Dermis blood vessel endothelial cell (primary cell): ENCODE measurements at places on chromosomes 2 and 18.

GRCh38 chr2:212596688-212597087, 58.1 kb upstream of the ERBB4 start:
- DNase-seq: no peak

DNA sequence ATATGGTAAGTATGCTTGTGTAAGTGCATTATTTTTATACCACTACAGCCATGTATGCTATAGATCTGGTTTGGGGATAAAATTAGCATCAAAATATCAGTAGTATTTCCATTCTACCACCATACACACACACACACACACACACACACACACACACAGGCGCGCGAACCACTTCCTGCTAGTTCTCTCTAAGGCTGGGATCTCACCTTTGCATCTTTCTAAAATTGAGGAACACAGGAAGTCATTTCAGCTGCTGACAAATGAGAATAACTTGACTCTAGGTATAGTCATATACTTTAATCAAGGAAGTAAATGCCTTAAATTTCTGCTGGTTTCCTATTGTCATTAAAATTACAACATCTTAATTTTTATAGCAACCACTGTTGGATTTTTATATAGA, 72.5 kb downstream of the RBM43 start:
- DNase-seq: no peak

DNA sequence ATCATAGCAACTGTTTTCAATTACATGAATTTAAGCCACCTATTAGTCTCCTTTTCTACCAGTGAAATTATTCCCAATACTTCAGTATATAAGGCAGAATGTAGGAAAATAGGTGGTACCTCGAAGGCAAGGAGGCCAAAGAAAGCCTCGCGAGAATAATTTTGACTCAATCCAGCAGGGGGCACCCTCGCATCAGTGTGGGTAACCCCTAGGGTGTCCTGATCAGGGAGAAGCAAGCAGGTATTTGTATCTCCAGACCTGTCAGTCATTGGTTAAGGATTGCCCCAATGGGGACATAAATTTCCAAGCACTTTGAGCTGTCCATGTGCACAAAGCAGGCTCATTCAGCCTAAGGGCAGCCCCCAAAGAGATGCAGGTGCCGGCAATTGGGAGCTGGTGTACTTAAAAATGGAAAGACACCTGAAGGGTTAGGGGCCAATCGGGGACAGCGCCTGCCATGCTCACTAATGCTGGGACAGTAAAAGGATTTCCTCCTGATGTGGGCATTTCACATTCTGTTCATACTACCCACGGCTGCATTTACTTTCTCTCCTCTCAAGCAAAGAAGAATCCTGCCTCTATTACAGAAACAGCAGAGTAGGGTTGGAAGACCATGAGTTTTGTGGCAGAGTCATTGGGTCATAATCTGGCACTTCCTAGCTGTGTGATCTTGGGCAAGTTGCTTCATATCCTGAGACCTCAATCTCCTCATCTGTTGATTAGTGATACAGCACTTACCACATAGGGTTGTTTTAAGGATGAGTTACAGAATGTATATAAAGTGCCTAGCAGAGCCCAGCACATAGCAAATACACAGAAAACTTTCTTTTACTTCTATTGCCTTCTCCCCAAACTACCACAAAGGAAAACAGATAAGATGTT, 136.1 kb downstream of the ICOS start:
- DNase-seq: peak; percentile 64

- peak; percentile 20 for DNase-seq
These were observed 12.9 kb upstream of the DTNA start for GRCh38 chr18:34697233-34697632.

- no peak for DNase-seq
These were observed 138.8 kb downstream of the ATAD2B start for GRCh38 chr2:23788100-23788499.

DNA sequence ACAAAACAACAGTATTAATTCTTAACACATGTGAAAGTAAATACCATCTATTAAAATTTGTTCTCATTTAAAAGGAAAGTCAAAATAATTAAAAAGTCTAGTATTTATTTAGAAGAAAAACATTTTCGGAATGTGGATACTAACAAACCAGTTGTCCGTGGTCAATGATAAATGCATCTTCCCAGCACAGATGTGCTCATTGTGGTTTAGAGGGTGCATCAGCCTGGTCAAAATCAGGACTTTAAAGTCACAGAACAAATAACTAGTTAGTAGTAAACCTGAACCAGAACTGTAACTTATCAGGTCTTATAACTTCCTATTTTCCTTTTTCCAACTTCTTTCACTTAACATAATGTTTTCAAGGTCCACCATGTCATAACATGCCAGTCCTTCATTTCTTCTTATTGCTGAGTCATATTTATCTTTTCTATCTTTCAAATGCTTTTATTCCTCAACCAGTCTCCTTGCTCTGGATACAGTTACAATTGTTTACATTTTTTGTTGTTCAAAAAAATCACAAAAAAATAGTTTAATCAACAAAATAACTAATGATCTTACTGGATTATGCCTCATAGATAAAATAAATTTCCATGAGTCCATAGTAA, 55.8 kb downstream of the ID2 start:
- no peak for DNase-seq

DNA sequence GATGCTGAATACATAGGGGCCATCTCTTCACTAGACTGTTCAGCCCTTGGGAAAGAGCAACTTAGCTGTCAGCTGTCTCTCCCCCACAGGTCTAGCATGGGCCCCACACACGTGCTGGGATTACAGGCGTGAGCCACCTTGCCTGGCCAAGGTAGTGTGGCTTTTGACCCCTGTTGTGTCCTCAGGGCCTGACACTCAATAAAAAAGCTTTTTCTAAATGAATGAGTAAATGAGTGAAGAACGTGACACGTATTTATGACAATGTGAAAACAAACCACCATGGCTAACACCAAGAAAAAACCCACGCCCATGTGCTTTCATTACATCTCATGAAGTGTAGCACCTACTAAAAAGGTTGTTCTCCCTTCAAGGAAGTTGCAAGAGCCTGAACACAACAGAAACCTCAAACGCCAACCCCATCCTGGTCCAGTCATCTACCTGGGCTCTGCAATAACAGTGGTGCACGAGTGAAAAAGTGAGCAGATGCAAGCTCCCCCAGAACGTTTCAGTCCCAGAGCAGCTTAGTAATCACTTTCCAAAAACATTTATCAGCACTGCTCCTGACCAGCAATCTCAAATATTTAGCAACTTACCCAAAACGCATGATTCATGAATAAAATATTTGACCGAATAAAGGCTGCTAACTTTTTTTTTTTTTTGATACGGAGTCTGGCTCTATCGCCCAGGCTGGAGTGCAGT, 3.4 kb downstream of the WDFY1 start:
- DNase-seq: peak; percentile 49

GRCh38 chr2:26861610-26862224, 13.8 kb downstream of the DPYSL5 start:
- no peak for DNase-seq

DNA sequence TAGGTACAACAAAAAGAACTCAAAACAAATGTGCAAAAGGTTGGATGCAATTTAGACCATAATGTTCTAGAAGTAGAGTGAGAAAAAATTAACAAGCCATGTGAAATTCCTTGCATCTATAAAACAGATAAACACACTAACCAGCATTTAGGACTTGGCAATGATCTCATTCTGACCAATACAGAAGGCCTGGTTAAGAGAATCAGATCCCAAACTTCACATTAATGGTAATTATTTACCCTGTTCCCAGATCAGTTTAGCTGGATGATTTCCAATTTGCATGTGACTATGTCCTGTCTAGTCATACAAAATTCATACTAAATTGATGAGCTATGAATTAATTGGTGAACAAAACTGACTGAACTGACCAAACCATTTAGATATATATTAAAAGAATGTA, 98.4 kb upstream of the FIGN start:
- no peak for DNase-seq

DNA sequence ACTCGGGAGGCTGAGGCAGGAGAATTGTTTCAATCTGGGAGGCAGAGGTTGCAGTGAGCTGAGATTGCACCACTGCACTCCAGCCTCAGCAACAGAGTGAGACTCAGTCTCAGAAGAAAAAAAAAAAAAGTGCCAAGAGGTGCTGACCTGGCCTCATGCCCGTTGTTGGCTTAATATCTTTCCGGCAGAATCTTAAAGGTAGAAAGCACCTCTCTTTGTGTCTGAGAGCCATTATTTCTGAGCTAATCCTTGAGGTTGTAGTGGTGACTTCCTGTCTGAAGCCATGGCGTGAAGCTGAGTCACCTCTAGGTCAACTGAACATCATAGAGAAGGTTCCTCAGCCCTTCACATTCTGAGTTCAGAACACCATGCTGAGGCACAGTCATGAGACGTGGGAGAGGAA, 60.4 kb downstream of the WDSUB1 start:
- DNase-seq: peak; percentile 77

GRCh38 chr2:164620457-164620856, 825 bp downstream of the GRB14 start:
- DNase-seq: no peak

DNA sequence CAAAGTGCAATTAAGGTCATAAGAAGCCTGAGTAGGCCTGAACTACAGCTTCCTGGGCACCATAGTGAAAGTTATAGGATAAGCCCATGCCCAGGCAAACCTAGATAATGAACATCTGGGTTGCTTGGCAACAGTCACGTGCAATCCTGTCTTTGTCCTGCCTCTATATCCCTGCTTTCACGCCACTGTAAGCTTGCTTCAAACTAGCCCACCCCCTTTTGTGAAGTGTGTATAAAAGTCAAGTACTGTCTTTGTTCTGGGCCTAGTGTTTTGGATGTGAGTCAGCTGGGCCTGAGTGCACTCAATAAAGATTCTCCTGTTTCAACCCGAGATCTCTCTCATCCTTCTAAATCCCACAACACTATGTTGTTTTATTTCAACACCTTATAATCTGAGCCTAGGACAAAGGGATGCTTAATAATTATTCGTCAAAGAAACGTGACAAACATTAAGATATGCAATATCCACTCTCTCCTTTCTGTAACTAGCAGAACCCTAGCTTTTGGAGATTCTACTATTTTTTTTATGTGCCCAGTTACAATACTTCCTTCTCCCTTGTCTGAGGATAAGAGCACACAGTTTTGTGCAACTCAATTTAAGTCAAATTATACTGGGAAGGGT, 927.8 kb downstream of the SUCLG1 start:
- DNase-seq: no peak

- no peak for DNase-seq
These were observed 727.3 kb upstream of the PKDCC start for GRCh38 chr2:41320491-41320890.

- no peak for DNase-seq
These were observed 30.1 kb downstream of the IMPA2 start for GRCh38 chr18:12011199-12011956.

DNA sequence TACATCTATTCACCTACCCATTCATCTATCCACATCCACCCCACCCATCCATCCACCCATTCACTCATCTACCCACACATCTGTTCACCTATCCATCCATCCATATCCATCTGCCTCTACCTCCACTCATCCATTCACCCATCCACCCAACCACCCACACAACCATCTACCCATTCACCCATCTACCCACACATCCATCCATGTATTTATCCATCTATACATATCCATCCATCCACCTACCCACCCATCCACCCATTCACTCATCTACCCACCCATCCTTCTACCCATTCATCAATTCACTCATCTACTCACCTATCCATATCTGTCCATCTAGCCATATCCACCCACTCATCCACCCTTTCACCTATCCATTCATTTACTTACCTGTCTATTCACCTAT, 187.6 kb downstream of the ASB1 start:
- no peak for DNase-seq
